ENCODE measurements at places on chromosomes 13 and 19.

GRCh38 chr19:48654299-48655059, 8.5 kb upstream of the CA11 start:
- no peak for DNase-seq

DNA sequence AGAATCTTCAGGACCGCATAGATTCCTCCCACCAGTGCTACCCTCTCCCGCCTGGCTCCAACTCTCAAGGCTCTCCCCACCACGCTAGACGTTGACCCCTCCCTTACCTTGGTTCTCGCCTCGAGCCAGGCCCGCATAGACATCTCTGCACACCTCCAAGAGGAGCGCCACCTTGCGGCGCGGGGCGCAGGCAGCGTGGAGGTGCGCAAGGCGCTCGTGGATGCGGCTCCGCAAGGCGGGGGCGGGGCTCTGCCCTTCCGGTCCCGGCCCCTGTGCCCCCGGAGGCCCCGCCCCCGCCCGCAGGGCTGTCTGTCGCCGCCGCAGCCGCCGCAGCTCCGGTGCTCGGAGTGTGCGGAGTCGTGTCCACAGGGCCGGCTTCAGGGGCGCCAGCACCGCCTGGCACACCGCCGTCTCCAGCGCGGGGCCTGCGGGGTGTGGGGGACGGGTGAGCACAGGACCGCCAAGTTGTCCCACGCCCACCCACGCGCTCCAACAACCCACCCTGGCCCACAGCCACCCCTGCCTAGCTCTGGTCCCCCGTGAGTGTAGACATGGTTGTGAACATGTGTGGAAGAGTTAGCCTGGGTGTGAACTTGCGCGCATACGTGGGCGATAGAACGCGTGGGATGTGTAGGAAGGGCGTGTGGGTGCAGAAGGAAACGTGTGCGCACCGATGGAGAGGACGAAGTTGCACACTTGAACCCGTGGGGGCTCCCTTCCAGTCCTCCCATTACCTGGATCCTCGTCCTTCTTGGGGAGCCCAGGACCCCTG, 8.1 kb downstream of the RINL start:
- DNase-seq, result peak; percentile 97

GRCh38 chr13:103187721-103188156, 121.5 kb upstream of the SLC10A2 start:
- DNase-seq, result no peak

GRCh38 chr19:43820098-43820883, 6.8 kb upstream of the ZNF283 start:
- peak; percentile 58 for DNase-seq

GRCh38 chr19:39199025-39199424, 2.3 kb downstream of the NCCRP1 start:
- DNase-seq, result no peak

DNA sequence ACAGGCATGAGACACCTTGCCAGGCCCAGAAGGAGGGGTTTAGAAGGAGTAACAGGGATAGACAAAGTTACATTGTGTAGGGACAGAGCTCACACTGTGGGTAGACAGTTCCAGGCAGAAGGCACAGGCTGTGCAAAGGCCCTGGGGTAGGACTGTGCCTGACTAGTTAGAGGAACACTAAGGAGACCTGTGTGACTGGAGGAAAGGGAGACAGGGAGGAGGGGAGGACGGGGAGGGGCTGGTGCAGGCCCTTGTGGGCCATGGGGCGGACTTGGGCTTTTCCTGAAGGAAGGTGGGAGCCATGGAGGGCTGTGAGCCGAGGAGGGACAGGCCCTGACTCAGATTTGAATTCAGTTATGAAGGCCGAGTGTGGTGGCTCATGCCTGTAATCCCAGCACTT, 14.6 kb upstream of the GNA11 start:
- DNase-seq, result no peak

- no peak for DNase-seq
These were observed 575.8 kb downstream of the DACH1 start for GRCh38 chr13:71290963-71291841.

- no peak for DNase-seq
These were observed 66.7 kb upstream of the MIR17HG start for GRCh38 chr13:91280801-91281200.

DNA sequence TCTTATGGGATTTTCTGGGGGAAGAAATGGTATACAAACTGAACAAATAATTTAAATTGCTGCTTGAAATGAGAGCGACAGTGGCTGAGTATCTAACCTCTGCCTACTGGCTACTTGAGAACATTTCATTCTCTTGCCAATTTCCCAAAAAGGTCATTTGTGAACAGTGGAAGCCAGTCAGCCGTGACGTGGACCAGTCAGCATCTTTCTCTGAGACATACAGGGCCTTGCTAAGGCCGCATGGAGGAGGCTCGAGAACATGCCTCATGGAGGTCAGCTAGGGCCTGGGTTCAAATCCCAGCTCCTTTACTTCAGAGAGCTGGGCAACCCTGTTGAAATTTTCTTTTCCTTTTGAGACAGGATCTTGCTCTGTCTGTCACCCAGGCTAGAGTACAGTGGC, 20.3 kb downstream of the ZC3H4 start:
- DNase-seq, result no peak
